ENCODE measurements at places on chromosomes 11 and 22.

DNA sequence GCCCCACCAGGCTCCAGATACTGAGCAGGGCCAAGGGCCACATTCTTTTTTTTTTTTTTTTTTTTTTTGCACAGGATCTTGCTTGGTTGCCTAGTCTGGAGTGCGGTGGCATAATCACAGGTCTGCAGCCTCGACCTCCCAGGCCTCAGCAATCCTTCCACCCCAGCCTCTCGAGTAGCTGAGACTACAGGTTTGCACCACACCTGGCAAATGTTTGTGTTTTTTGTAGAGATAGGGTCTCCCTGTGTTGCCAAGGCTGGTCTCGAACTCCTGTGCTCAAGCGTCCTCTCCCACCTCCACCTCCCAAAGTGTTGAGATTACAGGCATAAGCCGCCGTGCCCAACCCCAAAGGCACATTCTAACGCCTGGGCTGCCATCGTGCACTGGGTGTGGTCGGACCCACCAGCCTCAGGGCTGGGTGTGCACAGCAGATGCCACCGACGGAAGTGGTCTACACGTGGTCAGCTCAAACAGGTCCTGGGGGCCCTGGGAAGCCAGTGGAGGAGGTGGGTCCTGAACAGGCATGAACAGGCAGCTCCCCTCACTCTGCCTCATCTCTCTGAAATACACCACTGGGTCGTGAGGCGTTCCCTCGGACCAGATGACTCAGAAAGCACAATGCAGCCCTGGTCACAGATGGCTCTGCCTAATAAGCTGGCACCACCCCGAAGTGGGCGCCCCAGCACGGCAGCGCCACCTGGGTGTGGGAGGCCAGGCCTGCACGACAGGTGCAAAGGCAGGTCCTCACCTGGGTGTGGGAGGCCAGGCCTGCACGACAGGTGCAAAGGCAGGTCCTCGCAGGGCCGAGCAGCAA lies 5.1 kb upstream of the B4GALNT4 start:
- peak; percentile 83 for DNase-seq
- no peak overlapping the region for H3K4me3 ChIP-seq

GRCh38 chr11:22536071-22536470 lies 89.6 kb downstream of the FANCF start:
- H3K36me3 ChIP-seq: no peaks in the 10 kb centered on the region
- H3K4me3 ChIP-seq: no peak overlapping the region
- H3K27me3 ChIP-seq: no peaks in the 10 kb centered on the region
- DNase-seq: no peak
- H3K27ac ChIP-seq: no peak overlapping the region

DNA sequence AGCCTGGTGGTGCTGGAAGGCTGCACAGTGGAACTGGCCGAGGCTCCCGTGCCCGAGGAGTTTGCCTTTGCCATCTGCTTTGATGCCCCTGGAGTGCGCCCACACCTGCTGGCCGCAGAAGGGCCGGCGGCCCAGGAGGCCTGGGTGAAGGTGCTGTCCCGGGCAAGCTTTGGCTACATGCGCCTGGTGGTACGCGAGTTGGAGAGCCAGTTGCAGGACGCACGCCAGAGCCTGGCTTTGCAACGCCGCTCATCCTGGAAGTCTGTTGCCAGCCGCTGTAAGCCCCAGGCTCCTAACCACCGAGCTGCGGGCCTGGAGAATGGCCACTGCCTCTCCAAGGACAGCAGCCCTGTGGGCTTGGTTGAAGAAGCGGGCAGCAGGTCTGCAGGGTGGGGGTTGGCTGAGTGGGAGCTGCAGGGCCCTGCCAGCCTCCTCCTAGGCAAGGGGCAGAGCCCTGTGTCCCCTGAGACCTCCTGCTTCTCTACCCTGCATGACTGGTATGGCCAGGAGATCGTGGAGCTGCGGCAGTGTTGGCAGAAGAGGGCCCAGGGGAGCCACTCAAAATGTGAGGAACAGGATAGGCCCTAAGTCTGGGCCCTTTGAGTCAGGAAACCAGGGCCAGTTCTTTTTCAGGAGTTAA lies 1.9 kb upstream of the SMDT1 start:
- no peak for DNase-seq
- no peaks in the 10 kb centered on the region for H3K27me3 ChIP-seq
- peaks cover 36% of the 10 kb centered on the region for H3K4me1 ChIP-seq
- H3K27ac ChIP-seq: peak overlapping the region; percentile 53
- no peak overlapping the region for H3K4me3 ChIP-seq
- H3K36me3 ChIP-seq: peaks cover 13% of the 10 kb centered on the region

GRCh38 chr11:86034710-86035109 lies 34.2 kb downstream of the PICALM start:
- H3K4me3 ChIP-seq: no peak overlapping the region
- DNase-seq: no peak
- H3K27me3 ChIP-seq: no peaks in the 10 kb centered on the region
- peaks cover 21% of the 10 kb centered on the region for H3K36me3 ChIP-seq
- peaks cover 29% of the 10 kb centered on the region for H3K4me1 ChIP-seq
- no peak overlapping the region for H3K27ac ChIP-seq

- no peak for DNase-seq
- H3K27me3 ChIP-seq: no peaks in the 10 kb centered on the region
- H3K36me3 ChIP-seq: no peaks in the 10 kb centered on the region
- no peak overlapping the region for H3K4me3 ChIP-seq
These were observed 147.1 kb upstream of the ARHGAP20 start for GRCh38 chr11:110859240-110859840.

- H3K4me1 ChIP-seq: no peaks in the 10 kb centered on the region
- H3K4me3 ChIP-seq: no peak overlapping the region
- H3K36me3 ChIP-seq: no peaks in the 10 kb centered on the region
These were observed 80.1 kb downstream of the EFCAB6 start for GRCh38 chr22:43731988-43732387.

- peak overlapping the region; percentile 35 for H3K4me3 ChIP-seq
- H3K27ac ChIP-seq: peak overlapping the region; percentile 76
- H3K4me1 ChIP-seq: peaks cover 30% of the 10 kb centered on the region
- peaks cover 2% of the 10 kb centered on the region for H3K36me3 ChIP-seq
These were observed 37.9 kb upstream of the NUP160 start for GRCh38 chr11:47886096-47886495.

DNA sequence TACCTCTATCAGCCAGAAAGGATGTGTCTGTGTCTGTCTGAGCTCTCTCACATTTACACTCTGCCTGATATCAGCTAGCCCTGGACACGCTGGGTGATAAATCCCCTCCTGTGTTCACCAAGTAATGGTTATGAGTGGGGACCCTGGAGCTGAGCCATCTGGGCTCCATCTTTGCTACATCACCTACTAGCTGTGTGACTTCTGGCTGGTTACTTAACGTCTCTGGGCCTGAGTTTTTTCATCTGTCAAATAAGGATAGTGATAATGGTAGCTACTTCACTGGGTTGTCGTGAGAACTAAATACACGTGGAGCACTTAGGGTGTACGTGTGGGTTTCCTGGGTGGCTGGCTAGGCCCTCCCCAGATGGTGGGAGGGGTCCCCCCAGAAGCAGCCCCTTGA lies 22.9 kb downstream of the UQCR10 start:
- peaks cover 42% of the 10 kb centered on the region for H3K36me3 ChIP-seq
- no peak overlapping the region for H3K4me3 ChIP-seq
- H3K4me1 ChIP-seq: no peaks in the 10 kb centered on the region
- no peak for DNase-seq
- H3K27me3 ChIP-seq: no peaks in the 10 kb centered on the region

- DNase-seq: peak; percentile 46
- H3K27ac ChIP-seq: no peak overlapping the region
- H3K36me3 ChIP-seq: peaks cover 4% of the 10 kb centered on the region
- H3K4me1 ChIP-seq: peaks cover 3% of the 10 kb centered on the region
These were observed 64.4 kb downstream of the CD82 start for GRCh38 chr11:44629732-44630345.

GRCh38 chr11:69513663-69514224 lies 32.3 kb downstream of the LINC01488 start:
- no peak overlapping the region for H3K27ac ChIP-seq
- no peaks in the 10 kb centered on the region for H3K36me3 ChIP-seq
- DNase-seq: no peak
- H3K4me3 ChIP-seq: no peak overlapping the region

- peak overlapping the region; percentile 92 for H3K4me3 ChIP-seq
- H3K27me3 ChIP-seq: no peaks in the 10 kb centered on the region
- no peak for DNase-seq
- H3K36me3 ChIP-seq: peaks cover 42% of the 10 kb centered on the region
- H3K4me1 ChIP-seq: peaks cover 69% of the 10 kb centered on the region
These were observed 2.0 kb downstream of the CYTH4 start for GRCh38 chr22:37284126-37284804.

DNA sequence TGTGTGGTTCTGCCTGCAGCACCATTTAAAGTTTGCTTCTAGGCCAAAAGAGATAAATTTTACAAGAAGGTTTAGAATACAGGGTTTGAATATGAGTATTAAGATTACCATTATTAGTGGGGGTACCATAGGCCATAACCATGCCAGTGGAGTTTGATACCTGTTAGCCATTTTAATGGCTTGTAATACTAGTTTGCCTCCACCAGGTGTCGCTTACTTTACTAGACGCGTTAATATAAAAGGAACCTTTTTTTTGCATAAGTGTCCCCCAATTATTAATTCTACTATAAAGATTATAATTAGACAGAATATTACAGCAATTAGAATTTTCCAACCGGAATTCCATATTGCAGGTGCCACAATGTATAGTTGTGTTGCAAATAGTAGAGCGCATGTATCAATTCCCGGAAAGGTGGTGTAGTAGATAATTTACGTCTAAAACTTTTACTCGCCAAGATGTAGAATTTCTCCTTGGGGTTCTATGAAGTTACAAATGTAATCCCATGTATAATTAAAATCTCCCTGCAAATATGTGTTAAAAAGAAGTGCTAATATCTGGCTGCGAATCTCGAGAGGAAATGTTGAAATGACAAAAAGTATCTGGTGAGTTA lies 16.1 kb downstream of the MS4A6E start:
- DNase-seq: peak; percentile 65
- H3K4me3 ChIP-seq: no peak overlapping the region
- peaks cover 6% of the 10 kb centered on the region for H3K27me3 ChIP-seq
- H3K27ac ChIP-seq: no peak overlapping the region

- no peak overlapping the region for H3K27ac ChIP-seq
- H3K4me1 ChIP-seq: peaks cover 4% of the 10 kb centered on the region
- no peaks in the 10 kb centered on the region for H3K36me3 ChIP-seq
These were observed 23.9 kb upstream of the RBFOX2 start for GRCh38 chr22:36052505-36052941.

- no peaks in the 10 kb centered on the region for H3K27me3 ChIP-seq
- DNase-seq: no peak
- H3K36me3 ChIP-seq: no peaks in the 10 kb centered on the region
- H3K4me3 ChIP-seq: no peak overlapping the region
- H3K27ac ChIP-seq: no peak overlapping the region
These were observed 799.3 kb downstream of the TBC1D22A start for GRCh38 chr22:47561766-47562165.

- H3K4me3 ChIP-seq: peak within 1 kb of the TSS; percentile 96
- H3K27me3 ChIP-seq: peaks cover 2% of the 10 kb centered on the region
- peaks cover 43% of the 10 kb centered on the region for H3K4me1 ChIP-seq
These were observed at the start of gene DLG2 for GRCh38 chr11:85627332-85627997. TSS of gene DLG2 (minus strand) at chr11:85627344.

GRCh38 chr22:29313126-29313575 lies 2.3 kb downstream of the RASL10A start:
- DNase-seq: peak; percentile 78
- H3K36me3 ChIP-seq: no peaks in the 10 kb centered on the region

DNA sequence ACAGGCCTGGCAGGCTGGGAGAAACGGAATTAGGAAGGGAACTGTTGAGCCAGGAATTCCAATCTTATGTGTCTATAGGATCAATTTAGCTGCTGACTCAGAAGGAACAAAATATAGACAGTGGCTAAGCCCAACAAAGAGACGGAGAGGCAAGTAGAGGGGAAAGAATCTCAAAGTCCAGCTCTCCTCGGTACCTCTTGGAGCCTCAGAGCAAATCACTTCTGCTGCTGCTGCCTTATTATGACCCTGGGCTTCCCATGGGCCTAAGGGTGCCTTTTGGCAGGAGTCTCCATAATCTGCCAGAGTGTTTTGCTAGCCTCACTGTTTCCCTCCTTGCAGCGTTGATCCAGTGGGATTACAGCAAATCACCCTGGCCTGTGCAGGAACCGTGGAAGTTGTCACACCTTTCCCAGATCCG lies 31.7 kb downstream of the PAX6 start:
- H3K27ac ChIP-seq: no peak overlapping the region
- no peaks in the 10 kb centered on the region for H3K27me3 ChIP-seq
- H3K4me3 ChIP-seq: no peak overlapping the region

DNA sequence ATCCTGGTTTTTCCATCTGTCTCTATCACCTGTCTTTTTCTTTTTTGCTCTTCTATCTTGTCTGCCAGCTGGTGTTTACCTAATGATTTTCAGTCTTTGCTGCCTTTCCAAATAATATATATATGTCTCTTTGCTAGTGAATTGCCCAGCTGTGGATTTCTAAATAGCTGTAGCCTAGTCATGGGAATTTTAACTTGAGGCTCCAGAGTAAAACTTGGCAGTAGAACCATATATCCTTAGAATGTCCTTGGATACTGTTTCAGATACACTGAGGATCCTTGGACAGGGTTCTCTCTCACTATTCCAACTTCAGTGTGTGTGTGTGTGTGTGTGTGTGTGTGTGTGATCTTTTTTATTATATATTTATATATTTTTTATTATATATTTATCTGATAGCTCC lies 2285.3 kb downstream of the LRRC4C start:
- no peaks in the 10 kb centered on the region for H3K36me3 ChIP-seq
- no peak for DNase-seq
- H3K27ac ChIP-seq: no peak overlapping the region
- H3K4me3 ChIP-seq: no peak overlapping the region
- no peaks in the 10 kb centered on the region for H3K4me1 ChIP-seq

DNA sequence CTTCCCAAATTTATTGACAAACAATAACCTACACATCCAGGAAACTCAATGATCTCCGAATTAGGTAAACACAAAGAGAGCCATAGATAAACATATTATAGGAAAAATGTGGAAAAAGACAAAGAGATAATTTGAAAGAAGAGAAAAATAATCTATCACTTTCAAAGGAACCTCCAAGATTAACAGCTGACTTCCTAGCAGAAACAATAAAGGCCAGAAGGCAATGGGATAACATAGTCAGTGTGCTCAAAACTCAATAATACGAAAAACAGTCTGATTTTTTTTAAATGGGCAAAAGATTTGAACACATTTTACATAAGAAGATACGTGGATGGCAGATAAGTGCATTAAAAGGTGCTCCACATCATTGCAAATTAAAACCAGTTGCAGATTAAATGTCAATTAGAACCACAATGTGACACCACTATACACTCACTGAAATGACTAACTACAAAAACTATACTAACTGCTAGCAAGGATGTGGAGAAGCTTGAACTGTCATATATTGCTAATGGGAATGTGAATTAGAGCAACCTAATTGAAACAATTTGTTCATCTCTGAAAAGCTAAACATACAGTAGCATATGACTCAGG lies 300.4 kb downstream of the TMEM135 start:
- H3K4me3 ChIP-seq: no peak overlapping the region
- DNase-seq: no peak
- no peaks in the 10 kb centered on the region for H3K27me3 ChIP-seq
- H3K36me3 ChIP-seq: no peaks in the 10 kb centered on the region
